Germinal center (tissue), 1 donor: ENCODE measurements at places on chromosomes 13 and 19.
A peak's percentile ranks its signal among the peaks of the same experiment; 100 is the strongest.

GRCh38 chr19:55362990-55363716 lies at the start of gene GARIN5B:
Gene GARIN5B (minus strand): TSS chr19:55363260. CDS start chr19:55363066, 194 bp downstream.
- DNase-seq, result no peak

GRCh38 chr13:111210091-111210490 lies 95.0 kb downstream of the ARHGEF7 start:
- no peak for DNase-seq

DNA sequence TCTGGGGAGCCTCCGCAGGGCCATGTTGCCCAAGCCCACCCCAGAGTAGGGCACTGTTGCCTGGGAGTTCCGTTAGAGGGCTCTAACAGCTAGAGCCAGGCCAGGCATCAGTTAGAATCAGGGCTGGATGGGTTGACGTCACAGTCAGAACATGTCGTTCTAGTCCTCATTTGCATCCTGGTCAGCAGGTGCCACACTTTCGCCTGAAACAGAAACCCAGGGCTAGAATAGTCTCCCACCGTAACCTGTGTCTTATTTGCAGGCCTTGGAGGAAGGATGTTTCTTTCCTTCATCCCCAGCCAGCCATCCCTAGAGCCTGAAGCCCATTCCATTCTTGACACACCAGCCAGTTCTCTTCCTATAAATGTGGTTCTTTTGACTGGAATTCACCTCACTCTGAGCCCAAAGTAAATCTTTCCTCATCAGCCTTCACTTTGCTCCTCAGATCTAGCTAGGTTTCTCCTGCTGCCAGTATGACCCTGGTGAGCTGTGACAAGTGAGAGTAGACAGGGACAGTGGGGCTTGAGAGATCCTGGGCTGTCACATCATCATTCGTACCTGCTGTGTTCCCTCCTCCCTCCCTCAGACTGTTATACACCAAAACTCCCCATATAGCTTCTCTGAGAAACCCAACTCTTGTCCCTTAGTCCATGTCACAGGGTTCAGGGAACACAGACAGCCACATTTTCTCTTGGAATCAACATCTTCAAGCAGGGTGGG lies 12.2 kb upstream of the CCDC97 start:
- DNase-seq, result peak; percentile 90

- no peak for DNase-seq
Observed at GRCh38 chr13:45162194-45162593, 38.7 kb downstream of the KCTD4 start.

GRCh38 chr13:76651286-76651685 lies 234.9 kb downstream of the KCTD12 start:
- DNase-seq, result no peak

GRCh38 chr13:111467111-111467890 lies 146.9 kb downstream of the TEX29 start:
- no peak for DNase-seq

DNA sequence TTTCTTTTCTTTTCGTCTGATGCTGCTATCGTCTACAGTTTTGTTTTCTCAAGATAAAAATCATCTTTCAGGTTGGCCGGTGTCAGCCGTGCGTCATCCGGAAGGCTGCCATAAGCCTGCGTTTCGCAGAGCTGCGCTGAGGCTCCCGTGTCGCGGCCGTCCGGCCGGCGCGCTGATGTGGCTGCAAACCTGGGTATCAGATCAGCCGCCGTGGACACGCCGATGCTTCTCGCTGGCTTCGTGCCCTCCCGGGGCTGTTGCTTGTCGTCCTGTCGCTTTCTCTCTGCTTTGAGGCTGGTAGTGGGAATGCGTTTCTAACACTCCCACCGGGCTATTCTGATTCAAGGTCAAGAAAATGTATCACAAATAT lies 45.9 kb upstream of the TFDP1 start:
- DNase-seq, result no peak

GRCh38 chr13:32902874-32903273 lies 113.3 kb upstream of the KL start:
- DNase-seq, result no peak

GRCh38 chr13:58376775-58377174 lies 745.2 kb downstream of the PCDH17 start:
- DNase-seq, result no peak

DNA sequence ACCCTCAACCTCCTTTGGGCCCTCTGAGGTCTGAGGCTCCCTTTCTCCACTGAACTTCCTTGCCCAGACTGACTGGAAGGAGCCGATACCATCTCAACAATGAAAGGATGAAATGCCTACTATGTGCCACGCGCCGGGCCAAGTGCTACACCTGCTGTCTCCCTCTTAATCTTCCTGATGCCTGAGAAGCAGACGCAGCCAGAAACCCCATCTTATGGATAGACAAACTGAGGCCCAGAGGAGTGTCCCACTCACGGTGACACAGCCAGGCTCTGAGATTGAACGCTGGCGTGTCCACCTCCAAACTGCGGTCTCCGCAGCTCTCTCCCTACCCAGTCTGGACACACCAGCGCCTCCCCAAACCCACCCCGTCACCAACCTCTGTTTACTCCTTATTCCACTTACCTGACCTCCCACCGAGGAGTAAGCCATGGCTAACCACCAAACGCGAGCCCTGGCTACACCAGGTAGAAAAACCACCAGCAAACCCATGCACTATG lies 20.9 kb downstream of the MLLT1 start:
- DNase-seq, result no peak

- DNase-seq, result no peak
Observed at GRCh38 chr13:98879127-98879520, 98.7 kb downstream of the DOCK9 start.
